ENCODE measurements at places on chromosomes 5 and 9.

DNA sequence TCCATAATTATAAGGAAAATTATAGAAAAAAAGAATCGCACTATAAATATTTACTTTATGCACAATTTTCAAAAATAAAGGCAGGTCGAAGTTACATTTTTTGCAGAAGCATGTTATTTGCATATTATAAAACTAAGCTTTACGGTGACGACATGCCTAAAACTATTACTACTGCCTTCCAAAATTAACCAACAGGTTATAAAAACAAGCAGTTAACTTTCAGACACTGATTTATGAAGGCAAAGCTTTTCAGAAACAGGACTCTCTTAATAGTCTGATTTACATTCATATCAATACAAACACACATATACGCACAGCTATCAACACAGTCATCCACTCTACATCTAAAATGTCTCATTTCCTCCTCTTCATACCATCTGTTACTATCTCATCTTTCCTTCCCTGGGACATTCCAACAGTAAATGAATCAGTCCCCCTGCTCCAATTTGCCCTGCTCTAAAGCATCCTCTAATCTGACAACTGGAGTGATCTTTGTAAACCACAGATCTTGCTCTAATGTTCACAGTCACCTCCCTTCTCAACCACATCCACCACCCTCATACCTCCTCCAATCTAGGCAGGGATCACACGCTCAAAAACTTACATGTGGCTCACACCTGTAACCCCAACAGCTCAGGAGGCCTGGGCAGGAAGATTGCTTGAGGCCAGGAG is 21.6 kb downstream of the FBXW11 start:
- H3K4me1 ChIP-seq = peaks cover 9% of the 10 kb centered on the region
- no peak overlapping the region for H3K27ac ChIP-seq

- H3K4me1 ChIP-seq = no peaks in the 10 kb centered on the region
- H3K27me3 ChIP-seq = peaks cover 7% of the 10 kb centered on the region
- no peaks in the 10 kb centered on the region for H3K36me3 ChIP-seq
- DNase-seq = peak; percentile 33
- no peak overlapping the region for H3K27ac ChIP-seq
Measured at GRCh38 chr9:34591248-34591916, 1.9 kb upstream of the CNTFR start.

DNA sequence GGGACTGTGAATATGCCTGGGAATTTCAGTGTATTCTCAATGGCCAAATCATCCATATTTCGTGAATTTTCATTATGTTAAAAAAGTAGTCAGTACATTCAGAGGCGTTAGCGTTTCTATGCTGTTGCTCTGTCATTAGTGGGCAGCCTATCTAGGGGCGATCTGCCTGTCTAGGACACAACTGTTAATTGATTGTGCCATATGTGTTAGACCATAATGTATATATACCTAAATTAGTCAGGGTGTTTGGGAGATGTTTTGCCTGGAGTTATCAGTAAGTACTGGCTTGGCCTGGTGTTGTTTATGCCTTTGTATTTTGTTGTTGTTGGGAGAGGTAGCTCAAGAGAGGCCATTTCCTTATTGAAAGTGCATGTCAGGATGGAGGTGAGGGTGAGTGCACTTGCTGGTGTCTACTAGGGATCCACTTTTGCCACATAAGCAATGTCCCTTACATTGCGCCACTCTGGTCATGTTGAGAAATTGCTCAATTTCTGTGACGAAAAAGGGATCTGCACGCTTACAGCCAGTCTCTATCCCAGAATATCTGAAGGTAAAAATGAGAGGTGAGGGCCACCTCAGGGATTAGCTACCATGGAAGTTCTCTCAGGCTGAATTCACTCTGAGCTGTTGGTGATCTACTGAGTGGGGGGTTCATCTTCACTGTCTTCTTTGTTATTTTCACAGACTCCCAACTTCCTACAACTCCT is 123.3 kb downstream of the ST8SIA4 start:
- H3K27ac ChIP-seq = no peak overlapping the region
- no peaks in the 10 kb centered on the region for H3K27me3 ChIP-seq
- peaks cover 20% of the 10 kb centered on the region for H3K4me1 ChIP-seq
- no peak overlapping the region for H3K4me3 ChIP-seq

- DNase-seq = no peak
- peaks cover 45% of the 10 kb centered on the region for H3K4me1 ChIP-seq
- H3K4me3 ChIP-seq = no peak overlapping the region
Measured at GRCh38 chr9:113619491-113620376, 156.2 kb downstream of the RGS3 start.

DNA sequence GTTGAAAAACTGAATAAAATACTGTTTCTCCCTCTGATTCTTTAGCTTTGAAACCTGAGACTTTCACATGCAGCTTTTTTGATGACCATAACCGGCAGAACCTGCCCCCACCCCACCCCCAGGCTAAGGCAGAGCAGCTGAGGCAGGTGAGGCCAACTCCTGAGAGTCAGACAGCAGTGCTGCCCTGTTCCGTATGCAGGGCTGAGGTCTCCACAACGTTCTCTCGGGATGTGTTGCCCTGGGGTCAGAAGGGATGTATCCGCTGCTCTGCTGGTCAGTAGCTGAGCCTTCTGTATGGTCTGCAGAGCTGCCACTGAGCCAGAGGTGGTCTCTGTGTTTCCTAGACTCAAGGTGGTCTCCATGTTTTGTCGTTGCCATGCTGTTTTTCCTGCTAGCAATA is 190.5 kb downstream of the AOPEP start:
- no peak overlapping the region for H3K4me3 ChIP-seq
- no peaks in the 10 kb centered on the region for H3K27me3 ChIP-seq
- H3K4me1 ChIP-seq = peaks cover 92% of the 10 kb centered on the region
- no peak for DNase-seq
- H3K36me3 ChIP-seq = no peaks in the 10 kb centered on the region

- H3K36me3 ChIP-seq = no peaks in the 10 kb centered on the region
- H3K4me1 ChIP-seq = no peaks in the 10 kb centered on the region
- H3K27ac ChIP-seq = no peak overlapping the region
- peak; percentile 40 for DNase-seq
Measured at GRCh38 chr9:115015018-115015635, 84.7 kb upstream of the TNFSF8 start.

DNA sequence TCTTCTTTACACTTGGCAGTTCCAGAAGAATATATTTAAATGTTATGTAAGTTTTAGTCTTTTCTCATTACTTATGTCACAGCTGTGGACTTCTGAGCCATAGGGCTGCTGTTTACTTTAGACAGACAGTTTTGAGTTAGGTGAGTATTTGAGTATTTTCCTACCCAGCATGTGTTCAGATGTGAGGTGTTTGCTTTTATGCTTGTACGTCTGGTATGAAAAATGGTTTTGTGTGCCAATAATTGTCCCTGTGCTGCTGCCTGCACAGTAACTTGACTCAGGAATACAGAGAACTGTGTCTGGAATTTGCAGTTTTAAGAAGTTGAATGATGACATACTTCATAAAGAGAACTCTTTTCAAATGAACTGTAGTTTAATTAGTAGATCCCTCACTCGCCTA is 20.8 kb downstream of the MEGF10 start:
- DNase-seq = no peak
- H3K36me3 ChIP-seq = no peaks in the 10 kb centered on the region
- H3K4me1 ChIP-seq = no peaks in the 10 kb centered on the region
- H3K4me3 ChIP-seq = no peak overlapping the region
- no peaks in the 10 kb centered on the region for H3K27me3 ChIP-seq

GRCh38 chr5:71828291-71829040 is 109.4 kb downstream of the CARTPT start:
- no peak for DNase-seq
- no peak overlapping the region for H3K4me3 ChIP-seq
- no peaks in the 10 kb centered on the region for H3K27me3 ChIP-seq
- H3K4me1 ChIP-seq = peaks cover 12% of the 10 kb centered on the region
- H3K27ac ChIP-seq = no peak overlapping the region
- H3K36me3 ChIP-seq = no peaks in the 10 kb centered on the region

DNA sequence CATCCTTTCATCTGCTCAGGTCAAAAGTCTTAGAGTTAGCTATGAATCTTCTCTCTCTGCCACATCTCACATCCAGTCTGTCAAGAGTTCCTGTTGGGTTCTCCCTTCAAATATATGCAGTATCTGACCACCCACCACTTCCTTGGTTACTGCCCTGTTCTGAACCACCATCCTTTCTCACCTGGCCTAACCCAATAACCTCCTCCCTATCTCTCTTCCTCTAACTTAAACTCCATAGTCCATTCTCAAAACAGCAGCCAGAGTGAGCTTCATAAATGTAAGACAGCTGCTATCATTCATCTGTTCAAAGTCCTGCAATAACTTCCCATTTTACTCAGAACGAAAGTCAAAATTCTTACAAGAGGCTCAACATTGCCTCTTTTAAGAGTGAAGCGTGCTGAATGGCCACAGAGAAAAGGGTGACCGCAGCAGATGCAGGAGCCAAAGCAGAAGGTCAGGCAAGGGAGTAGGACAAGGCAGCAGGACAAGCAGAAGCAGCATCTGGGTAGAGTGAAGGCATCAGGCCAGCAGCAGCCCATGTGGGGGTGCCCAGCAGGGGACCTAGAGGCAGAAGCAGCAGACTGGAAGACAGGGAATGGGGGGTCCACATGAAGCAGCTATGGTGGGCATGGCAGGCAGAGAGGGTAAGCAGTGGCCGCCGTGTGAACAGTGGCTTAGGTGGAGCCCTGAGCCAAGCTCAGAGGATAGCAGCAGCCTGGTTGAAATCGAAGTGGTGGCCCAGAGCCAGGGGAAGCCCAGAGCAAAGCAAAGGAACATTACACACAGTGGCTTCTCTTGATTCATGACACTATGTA is 39.3 kb upstream of the CDC42SE2 start:
- no peaks in the 10 kb centered on the region for H3K36me3 ChIP-seq
- no peaks in the 10 kb centered on the region for H3K4me1 ChIP-seq
- H3K27me3 ChIP-seq = no peaks in the 10 kb centered on the region
- H3K4me3 ChIP-seq = no peak overlapping the region
- no peak for DNase-seq

- H3K27ac ChIP-seq = peak overlapping the region; percentile 85
- H3K27me3 ChIP-seq = no peaks in the 10 kb centered on the region
- no peaks in the 10 kb centered on the region for H3K36me3 ChIP-seq
Measured at GRCh38 chr5:93100428-93100827, 480.6 kb downstream of the NR2F1-AS1 start.

GRCh38 chr5:2917093-2917492 is 165.6 kb upstream of the IRX2 start:
- no peaks in the 10 kb centered on the region for H3K36me3 ChIP-seq
- no peak overlapping the region for H3K27ac ChIP-seq
- no peak overlapping the region for H3K4me3 ChIP-seq
- no peaks in the 10 kb centered on the region for H3K27me3 ChIP-seq
- no peaks in the 10 kb centered on the region for H3K4me1 ChIP-seq

GRCh38 chr9:4750023-4750673 is 9.1 kb upstream of the AK3 start:
- no peak overlapping the region for H3K27ac ChIP-seq
- DNase-seq = no peak
- no peak overlapping the region for H3K4me3 ChIP-seq

DNA sequence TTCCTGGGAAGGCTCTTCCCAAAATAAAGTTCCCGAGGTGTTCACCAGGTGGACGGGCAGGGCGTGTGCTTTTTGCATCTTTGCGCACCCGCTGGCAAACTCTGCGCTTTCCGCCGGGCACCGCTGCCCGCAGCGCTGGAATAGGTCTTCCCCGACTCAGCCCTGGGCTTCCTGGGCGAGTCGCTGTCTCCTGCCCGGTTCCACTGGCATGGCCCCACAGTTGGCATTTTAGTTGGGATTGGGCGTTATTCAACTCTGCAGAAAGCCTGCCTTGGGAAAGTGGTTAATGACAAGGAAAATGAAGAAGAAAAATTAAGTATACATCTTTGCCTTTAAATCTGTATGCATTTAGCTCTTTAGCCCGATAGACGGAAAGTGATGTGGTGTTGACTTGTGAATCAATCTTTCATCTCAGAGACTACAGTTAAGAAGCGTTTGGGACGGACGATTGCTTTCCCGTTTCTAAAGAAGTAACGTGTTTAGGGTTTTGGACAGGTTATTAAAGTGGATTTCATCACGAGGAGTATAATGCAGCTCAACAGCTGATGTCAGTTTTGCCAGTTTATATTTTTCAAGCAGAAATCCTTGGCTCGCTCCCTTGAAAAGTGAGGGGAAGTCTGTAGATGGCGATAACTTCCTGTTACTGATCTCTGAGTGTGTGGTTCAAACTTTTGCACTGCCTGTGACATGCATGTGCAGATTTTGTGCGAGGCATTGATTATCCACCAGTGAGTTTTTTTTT is 946 bp downstream of the ADCY2 start:
- H3K27ac ChIP-seq = no peak overlapping the region
- DNase-seq = no peak
- no peak overlapping the region for H3K4me3 ChIP-seq
- no peaks in the 10 kb centered on the region for H3K36me3 ChIP-seq

- H3K27me3 ChIP-seq = no peaks in the 10 kb centered on the region
- H3K36me3 ChIP-seq = no peaks in the 10 kb centered on the region
- peak within 1 kb of the TSS; percentile 66 for H3K27ac ChIP-seq
- peak within 1 kb of the TSS; percentile 79 for H3K4me3 ChIP-seq
- DNase-seq = no peak
Measured at GRCh38 chr9:98807070-98807813, at the start of gene GALNT12. Gene GALNT12, plus strand, starts transcription at chr9:98807670. Its CDS starts 29 bp downstream, at chr9:98807699.

GRCh38 chr5:135217669-135218485 is 181.2 kb downstream of the MACROH2A1 start:
- H3K4me3 ChIP-seq = no peak overlapping the region
- no peaks in the 10 kb centered on the region for H3K36me3 ChIP-seq
- no peak overlapping the region for H3K27ac ChIP-seq
- no peak for DNase-seq
- H3K27me3 ChIP-seq = no peaks in the 10 kb centered on the region
- peaks cover 19% of the 10 kb centered on the region for H3K4me1 ChIP-seq

- H3K4me3 ChIP-seq = no peak overlapping the region
- H3K27ac ChIP-seq = no peak overlapping the region
- no peaks in the 10 kb centered on the region for H3K36me3 ChIP-seq
- no peaks in the 10 kb centered on the region for H3K4me1 ChIP-seq
- no peak for DNase-seq
- H3K27me3 ChIP-seq = peaks cover 37% of the 10 kb centered on the region
Measured at GRCh38 chr5:55052383-55052931, 28.4 kb downstream of the GZMK start.

- no peaks in the 10 kb centered on the region for H3K36me3 ChIP-seq
- no peak for DNase-seq
- no peak overlapping the region for H3K4me3 ChIP-seq
- no peak overlapping the region for H3K27ac ChIP-seq
- no peaks in the 10 kb centered on the region for H3K27me3 ChIP-seq
- H3K4me1 ChIP-seq = peaks cover 15% of the 10 kb centered on the region
Measured at GRCh38 chr5:172802567-172803176, 31.4 kb upstream of the ERGIC1 start.

GRCh38 chr5:1754531-1755220 is 45.0 kb downstream of the MRPL36 start:
- no peak overlapping the region for H3K27ac ChIP-seq
- no peaks in the 10 kb centered on the region for H3K36me3 ChIP-seq
- DNase-seq = no peak
- H3K27me3 ChIP-seq = peaks cover 9% of the 10 kb centered on the region
- no peaks in the 10 kb centered on the region for H3K4me1 ChIP-seq

DNA sequence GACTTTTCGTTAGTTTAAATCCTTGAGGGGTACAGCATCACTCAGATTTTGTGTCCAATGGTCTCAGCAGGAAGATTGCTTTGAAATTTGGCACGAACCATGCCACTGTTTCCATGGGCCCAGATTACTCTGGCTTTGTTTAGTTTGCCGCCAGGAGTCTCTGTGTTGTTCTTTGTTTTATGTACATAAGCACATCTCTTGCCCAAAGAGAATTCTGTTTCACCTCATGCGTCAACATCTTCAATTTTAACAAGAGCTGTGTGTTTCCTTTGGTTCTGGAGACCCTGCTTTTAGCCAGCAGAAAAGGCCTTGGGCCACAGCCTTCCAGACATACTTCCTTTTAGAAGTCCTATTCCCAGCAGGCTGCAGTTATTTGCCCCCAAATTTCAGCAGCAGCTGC is 62.4 kb downstream of the TNPO1 start:
- H3K36me3 ChIP-seq = peaks cover 51% of the 10 kb centered on the region
- no peak overlapping the region for H3K4me3 ChIP-seq
- no peaks in the 10 kb centered on the region for H3K4me1 ChIP-seq
- H3K27me3 ChIP-seq = no peaks in the 10 kb centered on the region
- no peak for DNase-seq
- no peak overlapping the region for H3K27ac ChIP-seq

Data from HCT116 (cell line).